RPMI7951 (cell line): ENCODE measurements at places on chromosomes 1 and 21. TPM values are rescaled to one million over a fixed set of nuclear protein-coding genes. Genes with fewer than 3 reads are reported as not detected.

Gene CADM3
- 0.96 and 1.2 TPM in 2 replicates for total RNA-seq

Gene TNFRSF4
- total RNA-seq = 0.10 TPM in 1 of 2 replicates, not detected in the other

- DNase-seq = no peak
Measured at GRCh38 chr1:90558754-90559378, 158.2 kb downstream of the BARHL2 start.

DNA sequence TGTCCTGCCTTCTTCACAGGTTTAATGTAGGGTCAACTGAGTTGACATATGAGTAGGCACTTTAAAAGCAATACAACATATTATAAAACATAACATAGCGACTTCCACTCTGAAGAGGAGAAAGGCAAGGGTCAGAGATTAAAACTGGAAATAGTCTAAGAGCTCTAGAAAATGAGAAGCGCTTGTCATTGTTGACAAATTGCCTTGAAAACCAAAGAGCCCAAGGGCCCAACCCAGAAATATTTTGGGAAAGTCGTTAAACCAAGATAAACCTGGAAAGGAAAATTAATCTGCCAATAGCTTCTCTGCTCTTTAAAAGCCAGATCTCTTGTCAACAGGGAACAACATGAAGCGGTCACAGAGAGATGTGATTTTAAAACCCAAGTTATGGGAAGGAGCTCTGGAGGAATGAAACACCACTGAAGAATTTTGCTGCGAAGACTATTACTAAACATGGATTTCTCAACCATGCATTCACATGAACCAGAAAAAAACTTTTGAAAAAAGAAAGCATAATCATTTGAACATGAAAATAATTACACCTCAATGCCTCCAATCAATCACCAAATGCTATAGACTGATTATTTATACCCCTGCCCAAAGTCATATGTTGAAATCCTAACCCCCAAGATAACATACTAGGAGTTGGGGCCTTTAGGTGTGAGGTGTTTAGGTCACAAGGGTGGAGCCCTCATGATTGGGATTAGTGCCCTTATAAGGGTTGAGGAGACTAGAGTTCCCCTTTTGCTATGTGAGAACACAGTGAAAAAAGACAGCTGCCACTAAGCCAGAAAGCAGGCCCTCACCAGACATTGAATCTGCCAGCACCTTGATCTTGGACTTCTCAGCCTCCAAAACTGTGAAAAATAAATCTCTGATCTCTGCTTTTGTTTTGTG is 33.0 kb upstream of the MTF1 start:
- DNase-seq = no peak

GRCh38 chr21:46598581-46599572 is 6.0 kb downstream of the S100B start:
- DNase-seq = no peak

DNA sequence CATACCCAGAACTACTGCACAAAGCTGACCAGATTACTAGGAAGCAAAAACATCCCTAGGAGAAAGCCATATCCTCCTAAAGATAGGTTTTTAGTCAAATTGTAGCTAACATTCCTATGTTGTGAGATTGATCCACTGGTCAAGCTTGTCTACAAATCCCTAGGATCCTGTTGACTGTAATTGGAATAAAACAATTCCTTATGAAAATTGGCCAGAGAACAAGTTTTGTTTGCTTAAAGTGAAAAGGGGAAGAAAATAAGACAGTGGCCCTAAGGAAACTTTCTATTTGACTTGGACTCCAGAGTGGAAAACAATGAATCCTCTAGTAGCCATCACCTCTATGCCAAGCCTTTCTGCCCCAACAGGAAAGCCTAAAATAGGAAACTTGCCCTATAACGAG is 645.2 kb upstream of the USP24 start:
- no peak for DNase-seq

DNA sequence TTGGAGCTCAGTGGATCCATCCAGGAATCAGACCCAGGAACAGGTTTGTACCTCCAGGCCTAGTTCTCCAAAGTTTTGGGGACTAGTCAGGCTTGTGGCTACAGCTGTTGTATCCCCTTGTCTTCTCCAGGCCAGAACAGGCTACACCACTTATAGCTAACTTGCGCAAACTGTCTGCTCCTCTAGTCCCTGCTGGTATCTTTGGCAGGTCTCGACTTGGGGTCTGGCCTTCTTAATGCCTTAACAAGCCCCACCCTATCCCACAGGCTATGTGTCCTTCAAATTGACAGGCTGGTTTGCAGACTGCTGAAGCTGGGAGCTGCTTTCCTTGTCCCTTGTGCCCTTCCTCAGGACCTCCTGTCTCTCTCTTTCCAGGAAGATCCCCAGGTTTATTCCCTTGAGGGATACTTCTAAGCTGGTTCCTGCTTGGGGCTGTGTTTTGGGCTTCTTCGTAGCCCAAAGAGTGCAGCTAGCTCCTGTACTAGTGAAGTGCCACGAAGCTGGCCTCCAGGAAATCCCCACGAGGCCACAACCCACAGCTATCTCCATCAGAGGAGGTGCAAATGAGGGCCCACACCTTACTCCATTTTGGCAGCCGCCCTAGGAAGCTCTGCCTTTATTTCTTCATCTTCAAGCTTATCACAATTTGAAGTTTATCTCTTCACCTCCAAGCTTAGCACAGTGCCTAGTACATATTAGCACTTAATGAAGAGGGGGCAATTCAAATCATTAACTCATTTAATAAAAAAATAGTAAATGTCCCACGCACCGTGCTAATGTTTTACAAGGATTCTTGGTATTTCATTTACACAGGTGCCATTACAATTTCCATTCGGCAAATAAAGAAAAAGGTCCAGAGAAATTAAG is 683 bp upstream of the DMAP1 start:
- no peak for DNase-seq
